A549 treated with AZD2906 at 1 μM for 4 hours (cell line): ENCODE measurements at places on chromosomes 3 and 15. TPM values are rescaled to one million over a fixed set of nuclear protein-coding genes. Genes with fewer than 3 reads are reported as not detected.

Gene WNT7A
- 0.03 to 0.09 TPM (median 0.06 TPM) in 4 of 5 replicates, not detected in the other for total RNA-seq

Gene TF
- total RNA-seq = 1.2 to 2.1 TPM (median 1.5 TPM) in 5 replicates

Gene MORC1
- total RNA-seq = not detected in 5 replicates

Gene LYZL4
- total RNA-seq = not detected in 5 replicates

Gene AGBL1
- not detected in 5 replicates for total RNA-seq
